NCI-H2081 treated with DMSO at 0.1 percent for 48 hours (cell line): ENCODE measurements at places on chromosomes 4 and X.
A peak's percentile ranks its signal among the peaks of the same experiment; 100 is the strongest.

GRCh38 chrX:152821145-152821765 lies 9.3 kb downstream of the CETN2 start:
- DNase-seq: peak; percentile 8

DNA sequence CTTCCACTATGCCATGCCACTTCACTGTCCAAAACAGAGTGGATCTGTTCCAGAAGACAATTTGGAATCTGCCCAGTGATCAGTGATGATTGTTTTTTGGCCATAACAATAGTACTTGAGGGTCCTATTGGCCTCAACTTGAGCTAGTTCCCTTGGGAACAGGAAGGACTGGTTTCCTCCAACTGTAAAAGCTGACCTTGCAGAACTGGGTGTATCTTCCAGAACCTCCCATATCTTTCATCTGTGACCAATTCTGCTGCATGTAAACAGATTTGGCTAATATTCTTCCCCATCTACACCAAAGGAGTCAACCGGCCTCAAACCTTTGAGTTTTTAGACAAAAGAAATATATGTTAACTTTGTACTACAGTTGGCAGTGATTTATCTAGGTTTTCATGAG lies 165.1 kb upstream of the TRPC5 start:
- no peak for DNase-seq

GRCh38 chrX:112341598-112341997 lies 259.0 kb upstream of the TRPC5 start:
- DNase-seq: no peak

GRCh38 chr4:88981556-88981955 lies 75.4 kb downstream of the FAM13A start:
- DNase-seq: no peak

GRCh38 chrX:154998204-154998880 lies 24.2 kb downstream of the F8 start:
- DNase-seq: no peak

- DNase-seq: no peak
These were observed 42.2 kb upstream of the SMIM10 start for GRCh38 chrX:134948333-134949241.

GRCh38 chr4:184762100-184762499 lies 28.2 kb upstream of the CENPU start:
- DNase-seq: no peak

DNA sequence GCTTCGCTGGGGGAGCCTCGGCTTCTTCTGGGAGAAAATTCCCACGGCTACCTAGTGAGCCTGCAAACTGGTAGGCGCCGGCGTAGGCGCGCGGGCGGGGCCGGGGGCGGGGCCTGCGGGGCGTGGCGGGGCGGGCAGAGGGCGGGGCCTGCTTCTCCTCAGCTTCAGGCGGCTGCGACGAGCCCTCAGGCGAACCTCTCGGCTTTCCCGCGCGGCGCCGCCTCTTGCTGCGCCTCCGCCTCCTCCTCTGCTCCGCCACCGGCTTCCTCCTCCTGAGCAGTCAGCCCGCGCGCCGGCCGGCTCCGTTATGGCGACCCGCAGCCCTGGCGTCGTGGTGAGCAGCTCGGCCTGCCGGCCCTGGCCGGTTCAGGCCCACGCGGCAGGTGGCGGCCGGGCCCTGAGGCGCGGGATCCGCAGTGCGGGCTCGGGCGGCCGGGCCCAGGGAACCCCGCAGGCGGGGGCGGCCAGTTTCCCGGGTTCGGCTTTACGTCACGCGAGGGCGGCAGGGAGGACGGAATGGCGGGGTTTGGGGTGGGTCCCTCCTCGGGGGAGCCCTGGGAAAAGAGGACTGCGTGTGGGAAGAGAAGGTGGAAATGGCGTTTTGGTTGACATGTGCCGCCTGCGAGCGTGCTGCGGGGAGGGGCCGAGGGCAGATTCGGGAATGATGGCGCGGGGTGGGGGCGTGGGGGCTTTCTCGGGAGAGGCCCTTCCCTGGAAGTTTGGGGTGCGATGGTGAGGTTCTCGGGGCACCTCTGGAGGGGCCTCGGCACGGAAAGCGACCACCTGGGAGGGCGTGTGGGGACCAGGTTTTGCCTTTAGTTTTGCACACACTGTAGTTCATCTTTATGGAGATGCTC lies at the start of gene HPRT1:
Gene HPRT1, plus strand, starts transcription at position 161 of the 857 bp plus-strand sequence. Its CDS starts 147 bp downstream, at position 308.
- DNase-seq: peak; percentile 33

DNA sequence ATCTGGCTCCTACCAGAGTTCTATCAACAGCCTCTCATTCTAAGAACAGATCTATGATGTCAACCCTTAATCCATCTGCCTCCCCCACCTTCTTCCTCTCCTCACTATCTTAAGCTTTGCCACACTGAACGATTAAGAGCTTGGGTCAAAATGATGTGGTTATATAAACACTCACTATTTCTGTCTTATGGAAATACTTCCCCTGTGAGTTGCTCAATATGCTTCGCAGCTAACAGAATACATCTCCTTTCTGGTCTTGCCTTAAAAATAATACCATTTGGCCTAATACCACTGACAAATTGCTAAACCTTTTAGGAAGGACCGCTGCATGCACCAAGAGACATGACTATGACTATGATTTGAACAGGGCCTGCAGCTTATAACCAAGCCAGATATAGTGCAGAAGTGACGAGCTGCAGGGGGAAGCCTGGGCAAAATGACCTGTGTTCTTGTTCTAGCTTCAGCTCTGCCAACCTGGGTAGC lies 130.9 kb downstream of the RNF150 start:
- no peak for DNase-seq

- no peak for DNase-seq
These were observed 10.1 kb upstream of the NKX1-1 start for GRCh38 chr4:1416051-1416947.

- no peak for DNase-seq
These were observed 90.4 kb upstream of the RASGEF1B start for GRCh38 chr4:81562093-81562492.

DNA sequence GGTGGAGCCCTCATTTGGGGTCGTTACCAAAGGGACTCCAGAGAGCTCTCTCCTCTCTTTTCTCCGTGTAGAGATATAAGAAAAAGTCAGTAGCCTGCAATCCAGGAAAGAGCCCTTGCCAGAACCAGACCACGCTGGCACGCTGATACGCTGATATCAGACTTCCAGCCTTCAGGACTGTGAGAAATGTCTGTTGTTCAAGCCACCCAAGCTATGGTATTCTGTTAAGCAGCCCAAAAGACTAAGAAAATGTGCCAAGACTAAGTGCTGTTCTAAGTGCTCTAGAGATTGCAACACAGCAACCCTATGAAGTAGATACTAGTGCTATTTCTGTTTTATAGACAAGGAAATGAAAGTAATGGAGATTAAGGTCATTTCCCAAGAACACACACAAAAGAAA lies 205.7 kb downstream of the CAMK2D start:
- DNase-seq: no peak

- DNase-seq: no peak
These were observed 6.4 kb downstream of the ENOPH1 start for GRCh38 chr4:82436780-82437179.

DNA sequence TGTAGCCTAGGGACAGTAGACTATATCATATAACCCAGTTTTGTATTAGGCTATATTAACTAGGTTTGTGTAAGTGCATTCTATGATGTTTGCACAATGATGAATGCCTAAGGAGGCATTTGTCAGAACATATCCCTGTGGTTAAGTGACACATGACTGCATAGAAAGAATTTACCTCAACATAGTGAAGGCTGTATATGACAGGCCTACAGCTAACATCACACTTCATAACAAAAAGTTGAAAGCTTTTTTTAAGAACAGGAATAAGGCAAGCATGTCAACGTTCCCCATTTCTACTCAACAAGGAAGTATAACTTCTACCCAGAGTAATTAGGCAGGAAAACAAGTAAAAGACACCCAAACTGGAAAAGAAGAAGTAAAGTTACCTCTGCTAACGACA lies 165.9 kb upstream of the NDST4 start:
- no peak for DNase-seq

GRCh38 chr4:184359888-184360287 lies 114.5 kb downstream of the IRF2 start:
- DNase-seq: no peak

DNA sequence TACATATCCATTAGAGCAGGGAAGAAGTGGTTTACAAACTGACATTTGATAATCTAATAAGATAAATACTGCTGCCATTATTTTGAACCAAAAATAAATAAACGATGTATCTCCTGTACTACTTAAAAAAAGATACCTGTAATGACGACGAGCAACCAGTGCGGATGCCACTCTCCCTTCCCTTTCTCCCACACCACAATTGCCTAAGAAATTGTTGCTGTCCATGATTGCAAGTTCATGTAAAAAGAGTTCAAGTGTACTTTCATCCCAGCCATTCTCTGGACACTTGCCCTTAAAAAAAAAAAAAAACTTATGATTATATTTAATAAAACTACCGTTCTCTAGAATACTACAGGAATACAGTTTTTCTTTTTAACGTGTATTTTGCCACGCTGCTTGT lies 1.4 kb downstream of the SEPSECS start:
- DNase-seq: no peak

- DNase-seq: no peak
These were observed 165.7 kb downstream of the KDR start for GRCh38 chr4:54959651-54960116.

DNA sequence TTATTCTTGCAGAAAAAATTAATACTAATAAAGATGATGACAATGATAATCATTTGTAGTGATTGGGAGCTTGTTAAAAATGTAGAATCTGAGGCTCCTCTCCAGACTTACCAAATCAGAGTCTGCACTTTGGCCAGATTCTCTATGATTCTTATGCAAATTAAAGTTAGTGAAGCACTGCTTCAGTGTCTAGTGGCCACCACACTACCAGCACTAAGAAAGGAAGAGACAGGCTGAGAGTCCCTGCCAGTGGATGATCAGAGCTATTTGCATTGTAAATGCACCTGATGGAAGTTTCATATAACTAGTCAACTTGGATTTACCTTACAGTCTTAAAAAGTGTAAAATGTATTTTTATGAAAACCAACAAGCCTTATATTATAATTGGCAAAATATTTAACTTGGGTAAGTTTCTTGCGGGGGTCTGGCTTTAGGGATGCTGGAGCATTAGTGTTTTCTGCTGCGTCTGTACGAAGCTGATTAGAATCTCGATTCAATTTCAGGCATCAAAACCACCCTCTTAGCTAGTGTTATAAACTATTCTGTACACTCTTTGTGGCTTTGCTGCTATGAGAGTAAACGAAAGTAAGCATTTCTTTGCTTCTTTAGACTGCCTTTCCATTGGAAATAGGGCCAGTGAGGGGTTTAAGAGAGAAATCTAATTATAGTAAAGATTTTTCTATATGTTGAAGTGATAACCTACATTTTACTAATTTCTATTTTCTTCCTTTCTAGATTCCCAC lies 114.1 kb downstream of the TLL1 start:
- DNase-seq: no peak

DNA sequence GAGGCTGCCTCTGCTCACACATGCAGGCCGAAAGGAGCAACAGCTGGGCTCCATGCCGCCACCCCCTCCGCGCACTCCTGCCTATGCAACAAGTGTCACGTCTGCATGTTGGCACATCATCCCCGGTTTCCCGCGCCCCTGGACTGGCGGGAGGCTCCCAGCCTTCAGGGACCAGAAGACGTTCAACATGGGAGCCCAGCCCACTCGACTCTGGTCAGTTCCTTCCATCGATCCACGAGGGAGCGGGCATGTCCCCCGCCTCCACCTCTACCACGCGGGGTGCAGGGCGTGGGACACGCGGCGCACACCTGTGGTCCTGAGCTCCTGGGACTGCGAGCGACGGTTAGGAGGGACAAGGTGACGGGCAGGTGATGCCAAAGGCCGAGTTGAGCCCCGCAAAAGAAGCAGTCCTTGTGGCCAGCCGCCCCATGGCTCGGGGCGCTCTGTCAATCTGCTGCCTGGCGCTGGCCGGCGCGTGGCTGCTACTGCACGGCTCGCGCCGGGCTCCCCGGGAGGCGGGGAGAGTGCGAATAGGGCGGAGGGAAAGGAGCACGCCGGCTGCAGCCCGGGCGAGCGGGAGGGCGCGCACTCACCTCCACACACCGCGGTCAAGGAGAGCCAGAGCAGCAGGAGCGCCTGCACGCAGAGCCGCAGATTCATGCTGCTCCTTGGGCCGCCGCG lies 645 bp downstream of the APLN start:
- DNase-seq: no peak

- DNase-seq: no peak
These were observed 106.7 kb downstream of the KIT start for GRCh38 chr4:54764476-54764875.

- no peak for DNase-seq
These were observed 30.8 kb upstream of the ANXA3 start for GRCh38 chr4:78520808-78521226.

DNA sequence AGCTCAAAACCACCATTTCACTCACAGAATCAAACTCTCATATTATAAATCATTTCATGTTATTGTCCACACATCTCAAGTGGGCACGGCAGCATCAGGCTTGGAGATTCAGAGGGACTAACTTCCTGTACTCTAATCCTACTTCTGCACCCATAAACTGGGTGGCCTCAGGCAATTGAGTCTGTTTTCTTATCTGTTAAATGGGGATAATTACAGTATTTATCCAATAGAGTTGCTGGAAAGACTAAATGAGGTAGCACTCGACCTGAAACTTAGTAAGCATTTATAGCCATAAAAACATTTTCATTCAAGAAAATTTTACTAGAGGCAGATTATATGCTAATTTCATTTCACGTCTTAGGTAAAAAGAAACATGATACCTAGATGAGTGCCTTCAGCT lies 13.0 kb downstream of the TBC1D1 start:
- DNase-seq: no peak

GRCh38 chrX:131675596-131676194 lies 131.8 kb downstream of the OR13H1 start:
- no peak for DNase-seq

DNA sequence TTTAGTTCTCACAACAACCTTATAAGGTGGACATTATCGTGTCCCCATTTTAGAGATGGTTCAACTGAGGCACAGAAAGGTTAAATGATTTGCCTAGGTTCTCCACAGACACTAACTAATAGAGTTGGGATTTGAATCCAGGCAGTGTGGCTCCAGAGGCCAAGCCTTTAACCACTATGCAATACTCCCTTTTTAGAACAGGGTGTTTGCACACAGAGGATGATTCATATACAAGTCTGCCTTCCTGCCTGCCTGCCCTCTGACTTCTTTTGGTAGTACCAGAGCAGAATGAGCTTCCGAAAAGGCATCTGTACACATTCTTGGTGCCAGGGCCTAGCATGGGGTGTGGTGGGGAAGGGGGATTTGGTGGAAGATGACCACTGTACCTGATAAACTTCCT lies 150.8 kb upstream of the ARHGEF9 start:
- DNase-seq: no peak

DNA sequence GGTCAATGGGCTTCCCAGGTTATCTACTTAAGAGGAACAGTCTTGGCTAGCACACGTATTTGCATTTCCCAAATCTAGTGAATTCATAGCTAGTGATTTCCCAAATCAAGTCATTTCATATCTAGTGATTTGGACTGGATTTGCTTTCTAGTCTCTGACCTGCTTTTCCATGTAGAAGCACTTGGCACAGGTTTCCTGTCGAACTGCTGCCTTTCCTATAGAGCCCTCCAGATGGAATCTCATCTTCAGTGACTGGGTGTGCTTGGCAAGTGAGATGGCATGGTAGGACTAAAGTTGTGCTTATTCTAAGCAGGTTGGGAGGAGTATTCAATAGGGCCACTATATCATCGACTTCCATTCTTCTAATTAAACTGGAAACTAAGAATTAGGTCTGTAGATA lies 94.7 kb downstream of the CCNG2 start:
- DNase-seq: no peak

- DNase-seq: peak; percentile 67
These were observed 166.8 kb upstream of the PGRMC2 start for GRCh38 chr4:128454281-128454871.
